ENCODE measurements at places on chromosomes 1 and 21.

DNA sequence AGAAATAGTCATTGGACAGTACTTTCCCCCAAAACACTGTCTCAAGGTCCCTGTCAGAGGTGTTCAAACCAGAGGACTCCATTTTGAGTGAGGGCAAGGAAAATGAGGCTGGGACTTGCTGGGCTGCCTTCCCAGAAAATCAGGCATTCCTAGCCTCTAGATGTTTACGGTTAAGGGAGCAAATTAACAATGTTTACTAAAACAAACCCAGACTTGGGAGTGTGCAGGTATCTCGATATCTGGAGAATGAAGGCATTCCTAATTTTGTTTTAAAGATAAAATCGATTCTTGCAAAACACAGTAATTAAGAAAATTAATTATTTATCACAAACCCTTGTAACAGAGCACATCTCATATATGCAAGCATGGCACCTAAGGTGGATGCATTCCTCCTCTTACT is 48.9 kb upstream of the CITED4 start:
- no peak for DNase-seq

GRCh38 chr1:58999676-59000075 is 215.8 kb upstream of the JUN start:
- no peak for DNase-seq

GRCh38 chr1:36099681-36100341 is 11.1 kb downstream of the ADPRS start:
- peak; percentile 53 for DNase-seq

DNA sequence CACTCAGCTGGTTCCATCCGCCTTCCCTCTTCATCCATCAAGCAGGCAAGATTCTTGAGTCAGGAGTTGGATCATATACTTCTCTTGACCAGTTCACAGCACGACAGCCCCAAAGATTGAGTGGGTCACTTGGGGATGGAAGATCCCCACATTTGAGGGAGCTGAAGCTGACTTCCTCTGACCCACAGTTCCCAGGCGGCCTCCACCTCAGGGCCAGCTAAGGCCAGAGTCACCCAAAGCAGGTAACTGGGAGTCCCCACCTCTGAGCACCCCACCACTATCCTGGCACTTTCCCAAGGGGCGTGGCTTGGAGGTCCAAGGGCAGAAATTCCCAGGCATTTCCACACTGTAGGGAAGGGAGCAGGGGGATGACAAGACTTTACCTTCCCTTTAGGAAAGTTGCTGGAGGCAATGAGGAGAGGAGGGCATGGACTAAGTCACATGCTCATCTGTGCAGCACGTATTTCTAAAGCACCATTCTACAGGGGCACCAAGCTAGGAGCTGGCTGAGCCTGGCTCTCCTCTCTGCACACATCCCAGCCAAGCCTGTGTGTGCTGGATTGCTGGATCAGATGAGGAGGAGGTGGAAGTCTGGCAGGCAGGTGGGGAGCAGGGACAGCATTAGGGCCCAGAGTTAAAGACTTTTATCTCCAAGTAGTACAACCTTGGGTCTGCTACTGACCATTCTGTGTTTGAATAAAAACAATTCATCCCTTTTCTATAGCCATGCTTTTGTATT is 1.3 kb upstream of the RD3 start:
- no peak for DNase-seq

GRCh38 chr1:219699870-219700269 is 87.0 kb upstream of the ZC3H11B start:
- DNase-seq: no peak

GRCh38 chr1:72281637-72282270 is 585 bp downstream of the NEGR1 start:
- no peak for DNase-seq

DNA sequence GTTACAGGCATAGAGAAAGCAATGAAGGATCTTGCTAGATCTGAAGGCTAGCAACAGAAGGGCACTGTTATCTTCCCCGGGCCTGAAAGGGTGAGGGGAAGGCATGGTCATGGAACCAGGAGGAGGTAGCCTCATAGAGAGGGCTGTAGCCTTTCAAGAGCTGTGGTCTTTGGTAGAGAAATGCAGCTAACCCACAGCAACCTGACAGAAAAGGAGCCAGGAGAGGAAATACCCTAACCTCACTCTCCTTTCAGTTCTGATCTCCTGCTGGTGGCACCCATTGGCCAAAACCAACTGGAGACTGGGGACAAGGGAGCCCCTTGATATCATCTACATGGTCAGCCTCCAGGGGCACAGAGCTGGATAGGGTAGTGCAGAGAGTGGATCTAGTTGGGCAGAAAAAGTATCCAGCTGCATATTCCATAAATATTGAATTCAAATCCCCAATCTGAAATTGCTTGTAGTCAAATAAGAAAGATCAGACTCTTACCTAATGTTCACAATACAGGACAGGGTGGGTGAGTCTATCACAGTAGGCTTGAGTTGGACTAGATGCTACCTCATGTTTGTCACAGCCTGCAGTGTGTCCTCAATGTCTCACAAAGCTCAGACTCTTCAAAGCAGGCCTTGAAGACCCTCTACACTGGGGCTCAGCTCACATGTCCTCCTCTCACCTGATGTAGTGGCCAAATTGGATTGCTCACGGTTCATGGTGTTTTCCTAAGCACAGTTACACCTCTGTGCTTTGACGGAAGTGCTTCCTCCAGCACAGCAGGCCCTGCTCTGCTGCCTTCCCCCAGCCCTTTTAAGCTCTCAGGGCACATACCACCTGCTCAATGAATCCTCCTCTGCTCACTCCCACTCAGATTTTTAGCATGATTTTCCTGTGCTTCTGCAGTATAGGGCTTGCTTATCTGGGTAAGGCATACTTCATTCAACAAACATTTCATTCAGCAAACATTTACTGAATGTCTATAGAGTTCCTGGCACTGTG is 74.1 kb upstream of the JUN start:
- DNase-seq: no peak

All from substantia nigra (tissue), 51 donors.